ENCODE measurements at places on chromosomes 11 and 22. TPM values are rescaled to one million over a fixed set of nuclear protein-coding genes. Genes with fewer than 3 reads are reported as not detected.

The EIF1AD gene
- 37.5 TPM for total RNA-seq

The DRICH1 gene
- total RNA-seq, result 0.09 TPM

The FIBIN gene
- not detected for total RNA-seq

The UCP3 gene
- 0.18 TPM for total RNA-seq

The KCTD17 gene
- 31.2 TPM for total RNA-seq

The TBX10 gene
- not detected for total RNA-seq

The CRYBB3 gene
- total RNA-seq, result not detected

The CDC42BPG gene
- total RNA-seq, result 0.18 TPM

The ARHGEF17 gene
- total RNA-seq, result 34.0 TPM
